ENCODE measurements at places on chromosomes 4 and X.

GRCh38 chr4:134753390-134753789, 551.8 kb upstream of the PABPC4L start:
- DNase-seq, result no peak
- H3K4me1 ChIP-seq, result no peaks in the 10 kb centered on the region
- no peak overlapping the region for H3K4me3 ChIP-seq
- no peak overlapping the region for H3K27ac ChIP-seq

DNA sequence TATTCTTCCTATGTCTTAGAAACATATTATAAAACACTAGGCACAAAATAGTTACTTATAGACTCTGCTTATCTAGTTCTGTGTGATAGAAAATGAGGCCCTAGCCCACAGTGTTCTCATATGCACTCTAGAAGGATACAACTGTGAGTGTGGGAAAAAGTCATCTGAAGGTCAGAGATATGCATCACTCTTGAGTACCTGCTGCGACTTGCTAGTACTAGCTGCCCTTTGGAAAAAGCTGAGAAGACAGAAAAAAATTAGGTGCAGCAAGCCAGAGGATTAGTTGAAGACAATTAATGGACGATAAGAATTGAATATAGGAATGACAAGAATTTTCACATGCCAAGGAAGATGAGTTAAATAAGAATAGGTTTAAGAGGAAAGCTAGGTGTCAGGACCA, 61.3 kb downstream of the MTHFD2L start:
- H3K27ac ChIP-seq, result no peak overlapping the region
- no peaks in the 10 kb centered on the region for H3K4me1 ChIP-seq
- H3K36me3 ChIP-seq, result no peaks in the 10 kb centered on the region
- no peaks in the 10 kb centered on the region for H3K27me3 ChIP-seq

GRCh38 chr4:64781737-64782326, 372.6 kb upstream of the TECRL start:
- no peak overlapping the region for H3K27ac ChIP-seq
- H3K27me3 ChIP-seq, result no peaks in the 10 kb centered on the region
- DNase-seq, result no peak
- no peaks in the 10 kb centered on the region for H3K4me1 ChIP-seq
- no peaks in the 10 kb centered on the region for H3K36me3 ChIP-seq
- H3K4me3 ChIP-seq, result no peak overlapping the region

DNA sequence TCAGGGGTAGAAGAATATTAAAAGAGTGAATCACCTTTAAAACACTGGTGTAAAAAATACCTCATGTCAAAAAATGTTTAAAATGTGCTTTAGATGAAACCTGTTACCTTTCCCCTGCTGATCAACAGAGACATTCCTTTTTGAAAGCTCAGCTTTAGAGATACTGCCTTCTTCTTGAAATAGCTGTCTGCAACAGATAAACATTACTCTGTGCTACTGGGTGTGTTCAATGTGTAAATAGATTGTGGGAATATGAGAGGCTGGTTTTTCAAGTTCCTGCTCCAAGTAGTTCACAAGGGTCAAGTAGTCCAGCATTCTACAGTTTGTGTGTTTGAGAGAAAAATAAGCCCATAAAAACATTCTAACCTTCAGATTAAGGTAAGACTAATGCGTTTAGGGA, at the start of gene SYTL5:
Gene SYTL5 (plus strand): TSS at position 263 of the 400 bp plus-strand sequence. CDS start 27,337 bp downstream, outside the sequence.
- H3K36me3 ChIP-seq, result no peaks in the 10 kb centered on the region
- no peaks in the 10 kb centered on the region for H3K27me3 ChIP-seq
- H3K4me1 ChIP-seq, result peaks cover 3% of the 10 kb centered on the region
- no peak within 1 kb of the TSS for H3K4me3 ChIP-seq
- peak; percentile 52 for DNase-seq

DNA sequence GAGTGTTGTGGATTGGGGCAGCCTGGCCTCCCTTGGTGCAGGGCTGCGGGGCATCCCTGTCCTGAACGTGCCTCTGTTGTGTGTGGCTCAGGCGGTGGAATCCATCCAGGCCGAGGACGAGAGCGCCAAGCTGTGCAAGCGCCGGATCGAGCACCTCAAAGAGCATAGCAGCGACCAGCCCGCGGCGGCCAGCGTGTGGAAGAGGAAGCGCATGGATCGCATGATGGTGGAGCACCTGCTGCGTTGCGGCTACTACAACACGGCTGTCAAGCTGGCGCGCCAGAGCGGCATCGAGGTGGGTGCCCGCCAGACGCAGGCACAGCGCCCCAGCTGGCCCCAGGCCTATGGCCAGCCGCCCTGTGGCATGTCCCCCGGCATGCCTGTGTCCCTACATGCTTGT, 25.6 kb downstream of the MAEA start:
- H3K4me1 ChIP-seq, result peaks cover 6% of the 10 kb centered on the region
- H3K36me3 ChIP-seq, result peaks cover 66% of the 10 kb centered on the region
- H3K27ac ChIP-seq, result no peak overlapping the region
- no peak overlapping the region for H3K4me3 ChIP-seq

GRCh38 chrX:9279234-9279544, 185.7 kb upstream of the TBL1X start:
- no peaks in the 10 kb centered on the region for H3K4me1 ChIP-seq
- H3K4me3 ChIP-seq, result no peak overlapping the region
- no peaks in the 10 kb centered on the region for H3K36me3 ChIP-seq
- no peaks in the 10 kb centered on the region for H3K27me3 ChIP-seq
- H3K27ac ChIP-seq, result peak overlapping the region; percentile 38
- DNase-seq, result no peak

DNA sequence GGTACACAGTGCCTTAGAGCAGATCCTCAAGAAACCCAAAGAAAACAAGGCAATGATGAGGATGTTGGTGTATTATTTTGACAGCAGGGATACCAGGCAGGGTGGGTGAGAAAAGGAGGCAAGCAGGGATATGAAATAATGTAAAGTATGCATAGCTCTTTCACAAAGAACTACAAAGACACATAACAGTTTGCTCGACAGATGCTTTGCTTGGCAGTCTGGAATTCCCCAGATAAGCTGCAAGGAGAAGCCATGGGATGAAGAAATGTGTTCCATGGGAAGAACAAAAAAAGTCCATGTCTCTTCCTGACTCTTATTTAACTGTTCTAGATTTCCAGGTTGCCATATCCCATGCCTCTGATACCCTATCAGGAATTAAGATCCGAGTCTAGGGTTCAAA, 75.4 kb downstream of the FAM13A start:
- DNase-seq, result no peak
- H3K27me3 ChIP-seq, result no peaks in the 10 kb centered on the region
- peak overlapping the region; percentile 62 for H3K27ac ChIP-seq
- H3K4me1 ChIP-seq, result peaks cover 11% of the 10 kb centered on the region
- H3K36me3 ChIP-seq, result no peaks in the 10 kb centered on the region

- H3K27me3 ChIP-seq, result no peaks in the 10 kb centered on the region
- H3K27ac ChIP-seq, result no peak overlapping the region
- peaks cover 9% of the 10 kb centered on the region for H3K36me3 ChIP-seq
- H3K4me3 ChIP-seq, result no peak overlapping the region
- no peak for DNase-seq
- peaks cover 11% of the 10 kb centered on the region for H3K4me1 ChIP-seq
Observed at GRCh38 chrX:18890724-18891547, 93.0 kb downstream of the PHKA2 start.
